CD4-positive, alpha-beta memory T cell (primary cell): ENCODE measurements at places on chromosomes 12 and 14. TPM values are rescaled to one million over a fixed set of nuclear protein-coding genes. Genes with fewer than 3 reads are reported as not detected.

GRCh38 chr12:31035226-31035625 is 38.4 kb upstream of the DDX11 start:
- no peaks in the 10 kb centered on the region for H3K36me3 ChIP-seq
- no peak for DNase-seq
- H3K27ac ChIP-seq = no peak overlapping the region
- H3K4me3 ChIP-seq = no peak overlapping the region
- no peaks in the 10 kb centered on the region for H3K4me1 ChIP-seq

GRCh38 chr14:49549881-49550280 is 36.3 kb downstream of the RPS29 start:
- no peak for DNase-seq
- no peaks in the 10 kb centered on the region for H3K27me3 ChIP-seq
- H3K4me1 ChIP-seq = no peaks in the 10 kb centered on the region
- no peak overlapping the region for H3K4me3 ChIP-seq
- no peak overlapping the region for H3K27ac ChIP-seq

DNA sequence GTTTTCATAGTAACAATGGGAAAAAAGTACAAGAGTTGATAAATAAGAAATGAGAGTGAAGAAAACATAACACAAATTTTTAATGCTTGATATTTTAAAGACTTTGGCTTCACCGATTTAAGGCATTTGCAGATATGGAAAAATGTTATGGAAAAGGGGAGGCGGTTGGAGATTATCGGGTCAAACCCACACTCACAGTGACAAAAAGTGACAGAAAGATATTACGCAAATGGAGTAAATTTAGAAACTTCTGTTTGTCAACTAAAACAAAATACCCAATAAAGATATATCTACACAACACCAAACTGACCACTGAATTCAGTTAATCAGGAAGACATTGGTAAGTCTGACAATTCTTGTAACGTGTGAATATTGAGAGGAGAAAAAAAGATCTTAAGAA is 2.5 kb downstream of the PPP1R12A start:
- no peaks in the 10 kb centered on the region for H3K27me3 ChIP-seq
- H3K4me3 ChIP-seq = peak overlapping the region; percentile 90
- H3K27ac ChIP-seq = no peak overlapping the region
- peaks cover 61% of the 10 kb centered on the region for H3K4me1 ChIP-seq

DNA sequence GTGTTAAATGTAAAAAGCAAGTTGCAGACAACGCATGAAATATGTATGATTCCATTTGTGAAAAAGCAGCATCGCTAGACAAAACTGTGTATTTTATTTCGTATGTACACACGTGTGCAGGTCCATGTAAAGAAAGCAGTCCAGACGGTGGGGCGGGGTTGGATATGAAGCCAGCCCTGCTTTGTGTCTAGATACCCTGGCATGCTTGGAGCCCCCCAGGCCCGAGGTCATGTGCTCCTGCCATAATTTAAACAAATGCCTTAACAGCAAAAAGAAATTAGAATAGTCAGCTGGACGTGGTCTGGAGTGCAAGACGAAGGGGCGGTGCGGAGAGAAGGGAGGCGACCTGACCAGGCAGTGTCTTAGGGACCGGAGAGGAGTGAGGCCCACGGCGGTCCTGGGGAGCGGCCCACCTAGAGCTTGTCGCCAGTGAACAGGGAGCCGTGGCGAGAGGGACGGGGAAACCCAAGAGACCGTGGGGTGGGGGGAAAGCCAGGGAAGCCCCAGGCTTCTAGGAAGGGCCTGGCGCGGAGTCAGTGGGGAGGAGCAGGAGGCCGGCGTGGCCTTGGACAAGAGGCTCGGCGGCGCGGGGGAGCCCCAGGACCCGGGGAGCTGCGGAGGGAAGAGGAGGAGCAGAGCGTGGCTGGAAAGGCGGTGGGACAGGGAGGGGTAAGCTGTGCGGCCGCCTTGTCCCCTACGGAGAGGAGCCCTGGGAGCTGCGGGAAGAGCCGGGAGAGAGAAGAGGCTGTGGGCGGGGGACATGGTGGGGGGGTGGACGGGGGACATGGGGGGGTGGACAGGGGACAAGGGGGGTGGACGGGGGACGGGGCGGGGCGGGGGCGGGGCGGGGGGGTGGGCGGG is 118.5 kb upstream of the C14orf180 start:
- no peak overlapping the region for H3K27ac ChIP-seq
- peaks cover 11% of the 10 kb centered on the region for H3K27me3 ChIP-seq

GRCh38 chr12:32756476-32757066 is 874 bp upstream of the YARS2 start:
- no peak for DNase-seq
- H3K4me3 ChIP-seq = no peak overlapping the region

DNA sequence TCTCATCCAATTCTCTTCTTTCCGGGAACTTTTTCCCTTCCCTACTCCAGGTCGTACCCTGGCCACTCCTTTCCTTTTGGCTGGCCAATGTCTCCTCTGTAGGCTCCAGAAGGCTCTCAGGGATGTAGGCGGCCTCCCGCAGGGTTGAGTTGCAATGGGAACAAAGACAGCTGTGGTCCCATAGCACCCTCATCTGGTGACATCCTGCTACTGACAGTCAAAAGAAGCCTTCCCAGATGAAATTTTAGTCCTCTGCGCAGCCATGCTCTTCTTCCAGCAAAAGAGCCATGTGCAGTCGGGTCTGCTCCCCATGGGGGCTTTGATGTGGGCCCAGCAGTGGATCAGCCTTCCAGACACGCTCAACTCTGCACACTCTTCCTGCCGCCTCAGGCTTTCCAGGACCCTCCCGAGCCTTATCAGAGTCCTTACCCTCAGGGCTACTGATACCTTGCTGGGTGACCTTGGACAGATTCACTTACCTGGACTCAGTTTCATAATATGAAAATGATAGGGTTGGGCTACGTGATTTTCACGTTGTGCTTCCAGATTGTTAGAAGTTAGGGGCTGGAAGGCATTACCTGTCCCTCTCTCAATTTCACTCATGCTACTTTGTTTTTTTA is 5.5 kb upstream of the CELA1 start:
- H3K4me3 ChIP-seq = no peak overlapping the region
- no peaks in the 10 kb centered on the region for H3K27me3 ChIP-seq
- peaks cover 2% of the 10 kb centered on the region for H3K36me3 ChIP-seq
- H3K4me1 ChIP-seq = no peaks in the 10 kb centered on the region

GRCh38 chr14:81766321-81766915 is 232.8 kb upstream of the SEL1L start:
- H3K27me3 ChIP-seq = no peaks in the 10 kb centered on the region
- DNase-seq = no peak
- no peak overlapping the region for H3K27ac ChIP-seq
- H3K4me1 ChIP-seq = no peaks in the 10 kb centered on the region
- no peaks in the 10 kb centered on the region for H3K36me3 ChIP-seq
- no peak overlapping the region for H3K4me3 ChIP-seq

DNA sequence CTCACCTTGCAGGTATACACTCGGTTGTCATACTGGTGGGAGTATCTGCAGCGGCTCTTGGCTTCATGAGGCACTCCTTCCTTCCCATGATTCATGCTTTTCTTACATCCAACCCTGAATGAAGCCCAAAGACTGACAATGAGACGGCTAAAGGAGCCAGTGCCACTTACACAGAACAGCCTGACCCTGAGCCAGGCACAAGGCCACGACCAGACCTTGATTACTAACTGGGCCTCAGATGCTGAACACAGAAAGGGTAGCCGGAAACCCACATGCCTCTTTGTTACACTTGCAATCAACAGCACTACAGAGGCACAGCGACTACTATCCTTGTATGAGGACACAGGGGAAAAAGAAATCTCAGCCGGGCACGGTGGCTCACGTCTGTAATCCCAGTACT is 48.0 kb downstream of the ZFYVE1 start:
- no peak overlapping the region for H3K4me3 ChIP-seq
- H3K27ac ChIP-seq = no peak overlapping the region
- no peaks in the 10 kb centered on the region for H3K27me3 ChIP-seq
- no peaks in the 10 kb centered on the region for H3K4me1 ChIP-seq

ABCB9 gene
- 7.1 TPM for total RNA-seq

USP44 gene
- total RNA-seq = 5.6 TPM

LRP6 gene
- total RNA-seq = 4.0 TPM

MYF5 gene
- not detected for total RNA-seq

AQP2 gene
- total RNA-seq = not detected

CABP1 gene
- total RNA-seq = not detected

RPL10L gene
- total RNA-seq = not detected

AMN gene
- total RNA-seq = 7.1 TPM
